NCI-H1417 treated with DMSO at 0.1 percent for 48 hours (cell line): ENCODE measurements at places on chromosomes 12 and 14.

DNA sequence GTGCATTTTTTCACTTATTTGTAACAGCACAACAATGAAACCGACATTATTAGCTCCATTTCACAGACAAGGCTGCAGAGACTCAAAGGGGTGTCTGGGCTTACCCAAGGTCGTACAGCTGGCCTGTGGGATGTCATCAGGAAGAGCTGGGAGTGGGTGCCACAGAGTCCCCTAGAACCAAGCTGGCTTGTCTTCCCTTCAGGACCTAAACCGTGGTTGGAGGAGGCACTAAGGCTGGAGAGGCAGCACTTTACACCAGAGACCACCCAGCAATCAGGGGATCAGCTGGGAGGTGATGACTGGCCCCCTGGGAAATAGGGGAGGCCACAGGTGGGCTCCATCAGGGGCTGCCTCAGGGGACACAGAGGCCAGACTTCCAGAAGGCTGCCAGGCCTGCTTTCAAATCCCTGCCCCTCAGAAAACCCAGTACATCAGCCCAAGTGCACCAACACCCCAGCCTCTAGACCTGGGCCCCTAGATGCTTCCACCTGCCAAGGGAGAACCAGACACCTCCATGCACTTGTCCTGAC is 28.3 kb downstream of the DIO3 start:
- no peak for DNase-seq

DNA sequence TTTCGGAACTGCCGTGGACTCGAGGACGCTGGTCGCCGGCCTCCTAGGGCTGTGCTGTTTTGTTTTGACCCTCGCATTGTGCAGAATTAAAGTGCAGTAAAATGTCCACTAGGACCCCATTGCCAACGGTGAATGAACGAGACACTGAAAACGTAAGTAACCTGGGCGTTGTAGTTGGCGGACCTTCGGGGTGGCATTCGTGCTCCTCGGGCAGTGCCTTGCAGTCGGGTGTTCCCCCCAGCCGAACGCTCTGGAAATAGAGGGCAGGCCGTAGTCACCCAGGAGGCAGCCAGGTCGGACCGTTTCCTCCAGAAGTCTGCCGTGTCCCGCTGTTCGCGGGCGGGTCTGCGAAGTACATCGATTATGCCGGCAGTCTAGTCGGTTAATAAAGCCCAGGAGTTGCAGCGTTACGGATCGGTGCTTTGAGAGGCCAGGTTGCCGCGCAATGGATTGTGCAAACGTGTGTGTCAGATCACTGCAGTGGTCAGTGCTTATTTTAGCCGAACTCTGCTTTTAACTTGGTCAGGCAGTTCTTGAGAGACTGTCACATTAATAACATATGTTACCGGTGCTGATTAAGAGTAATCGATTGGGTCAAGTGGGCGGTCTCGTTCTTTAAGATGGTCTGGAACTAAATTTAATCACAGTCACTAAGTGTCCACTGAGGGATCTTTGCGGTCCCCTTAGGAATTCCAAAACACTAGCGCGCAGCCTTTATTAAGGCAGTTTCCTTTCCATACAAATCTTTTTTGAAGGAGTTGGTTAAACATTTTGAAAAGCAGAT is 906 bp downstream of the MARK3 start:
- no peak for DNase-seq

GRCh38 chr14:25666877-25667276 is 616.9 kb upstream of the STXBP6 start:
- no peak for DNase-seq

DNA sequence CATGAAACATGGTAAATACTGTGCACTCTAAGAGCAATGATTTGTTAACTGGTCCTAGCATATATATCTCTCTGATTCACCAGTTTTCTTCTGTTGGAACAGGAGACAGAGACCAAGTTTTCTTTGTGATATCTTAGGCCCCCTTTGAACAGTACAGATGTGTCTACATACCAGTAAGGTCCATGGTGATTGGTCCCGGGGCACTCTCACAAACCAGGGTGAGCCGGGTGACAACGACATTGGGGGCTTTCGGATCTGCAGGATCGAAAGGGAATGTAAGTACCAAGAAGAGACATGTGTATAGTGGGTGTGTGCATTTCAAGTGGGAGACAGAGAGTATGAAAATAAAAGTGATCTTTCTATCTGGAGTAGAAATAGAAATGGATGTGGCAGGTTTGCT is 11.3 kb upstream of the ERP27 start:
- no peak for DNase-seq

- no peak for DNase-seq
These were observed 38.4 kb downstream of the MLXIP start for GRCh38 chr12:122116707-122117535.

DNA sequence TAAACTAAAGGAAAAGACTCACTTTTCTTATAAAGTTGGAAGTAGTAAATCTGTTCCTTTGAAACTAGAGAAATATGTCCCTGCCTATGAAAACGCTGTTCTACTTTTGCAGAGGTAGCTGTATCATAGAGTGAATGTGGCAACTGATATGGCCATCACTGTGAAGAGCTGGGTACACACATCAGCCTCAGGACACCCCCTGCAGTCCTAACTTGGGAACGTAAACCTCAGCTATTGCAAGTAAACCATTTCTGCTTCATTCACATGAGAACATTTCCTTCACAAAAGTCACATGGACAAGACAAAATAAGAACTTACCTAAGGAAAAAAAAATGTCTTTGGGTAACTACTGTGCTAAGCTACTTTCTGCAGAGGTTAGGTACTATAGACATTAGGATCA is 233.3 kb upstream of the PPFIA2 start:
- no peak for DNase-seq

- DNase-seq = no peak
These were observed 7.4 kb downstream of the CDKN1B start for GRCh38 chr12:12724421-12725085.

- no peak for DNase-seq
These were observed 267.7 kb upstream of the G2E3 start for GRCh38 chr14:30291216-30291615.

- no peak for DNase-seq
These were observed 125.1 kb downstream of the NCOR2 start for GRCh38 chr12:124442281-124442680.

GRCh38 chr14:21399311-21399870 is 15.6 kb upstream of the SUPT16H start:
- DNase-seq = no peak

DNA sequence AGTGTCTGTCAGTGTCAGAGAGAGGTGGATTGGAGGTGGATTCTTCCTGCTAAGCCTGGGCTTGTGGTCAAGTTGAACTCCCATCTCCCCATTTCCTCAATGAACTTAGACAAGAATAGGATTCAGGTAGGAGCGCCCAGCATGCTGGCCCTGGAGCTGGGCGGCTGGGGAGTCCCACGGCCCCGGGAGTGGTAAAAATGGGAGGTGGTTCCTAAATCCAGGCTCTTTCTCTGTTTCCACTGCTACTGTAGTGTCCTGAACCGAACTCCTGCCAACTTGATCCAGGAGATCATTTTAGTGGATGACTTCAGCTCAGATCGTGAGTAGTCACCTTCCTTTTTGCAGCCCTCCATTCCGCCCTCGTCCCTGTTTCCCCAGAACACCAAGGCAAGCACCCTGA is 65.1 kb downstream of the GALNT16 start:
- no peak for DNase-seq
